ENCODE measurements at places on chromosomes 16 and 17. TPM values are rescaled to one million over a fixed set of nuclear protein-coding genes. Genes with fewer than 3 reads are reported as not detected.

Gene ACSM2A
- total RNA-seq = not detected

Gene ZKSCAN2
- 3.2 TPM for total RNA-seq

Gene STX1B
- 0.71 TPM for total RNA-seq

Gene ERCC4
- total RNA-seq = 9.9 TPM

Gene ASGR1
- 0.37 TPM for total RNA-seq

Gene ST3GAL2
- total RNA-seq = 21.6 TPM

Gene GRIN2A
- total RNA-seq = under 0.01 TPM

Gene CFAP52
- 0.28 TPM for total RNA-seq

Gene GGNBP2
- total RNA-seq = 67.4 TPM

Gene PRDM7
- total RNA-seq = not detected

Gene CHP2
- total RNA-seq = not detected

Gene GAA
- 13.4 TPM for total RNA-seq

Gene GINS3
- total RNA-seq = 0.92 TPM

Gene CDH15
- 0.65 TPM for total RNA-seq

Gene HSD17B2
- 4.4 TPM for total RNA-seq

Gene CDH1
- 0.09 TPM for total RNA-seq

Gene KRT24
- not detected for total RNA-seq

Gene DOC2B
- total RNA-seq = not detected

Gene ABCA5
- total RNA-seq = 18.1 TPM

Gene BICDL2
- under 0.01 TPM for total RNA-seq

Gene CD300LF
- not detected for total RNA-seq

Gene PLA2G10
- total RNA-seq = not detected

Gene VMO1
- total RNA-seq = 0.74 TPM

Gene TBC1D3C
- total RNA-seq = not detected

Gene TMEM235
- total RNA-seq = not detected

Gene GPRC5C
- total RNA-seq = 10.7 TPM

Gene CCL5
- total RNA-seq = not detected

Gene KRT37
- not detected for total RNA-seq

Gene SLC12A3
- total RNA-seq = under 0.01 TPM

Gene LHX1
- not detected for total RNA-seq

Gene CPNE7
- 3.6 TPM for total RNA-seq

Data from smooth muscle cell of bladder (primary cell).